ENCODE measurements at places on chromosomes 11 and 22. TPM values are rescaled to one million over a fixed set of nuclear protein-coding genes. Genes with fewer than 3 reads are reported as not detected.

Gene CARS1
- total RNA-seq = 47.6 TPM

Gene GLYAT
- not detected for total RNA-seq

DNA sequence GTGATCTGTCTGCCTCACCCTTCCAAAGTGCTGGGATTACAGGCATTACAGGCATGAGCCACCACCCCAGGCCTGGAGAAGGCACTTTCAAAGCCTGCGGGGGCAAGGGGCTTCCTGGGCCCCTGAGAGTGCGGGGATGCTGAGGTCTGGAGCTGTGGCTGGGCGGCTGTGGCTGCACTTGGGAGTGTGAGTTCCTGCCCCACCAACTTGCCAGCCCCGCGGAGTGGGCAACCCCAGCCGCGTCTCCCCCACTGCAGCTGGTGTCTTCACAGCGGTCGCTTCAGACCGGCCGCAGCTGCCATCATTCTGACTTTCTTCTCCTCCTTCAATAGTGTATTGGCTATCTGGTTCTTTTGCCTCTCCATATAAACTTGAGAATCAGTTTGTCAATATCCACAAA, 10.7 kb upstream of the MAP6 start:
- ATAC-seq = no peak

DNA sequence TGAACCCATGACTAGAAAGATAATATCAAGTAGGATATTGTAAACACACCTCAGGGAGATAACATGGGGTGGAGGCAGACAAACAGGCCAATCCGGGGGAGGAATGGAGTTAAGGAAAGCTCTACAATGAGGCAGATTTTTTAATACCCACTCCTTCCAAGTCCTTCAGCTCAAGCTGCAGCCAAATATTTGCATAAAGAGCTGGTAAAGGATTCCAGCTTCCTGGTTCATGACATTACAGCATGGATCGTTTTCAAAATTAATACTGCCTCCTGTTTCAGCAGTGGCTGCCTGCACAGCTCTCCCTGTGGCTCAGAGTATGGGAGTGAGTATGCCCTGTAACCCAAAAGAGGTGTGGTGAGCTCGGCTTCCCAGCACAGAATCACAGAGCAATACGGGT, 5.1 kb downstream of the POU2AF3 start:
- no peak for ATAC-seq

- ATAC-seq = no peak
Observed at GRCh38 chr11:4695442-4695841, 2.2 kb downstream of the OR51E2 start.

GRCh38 chr11:115741376-115742107, 237.3 kb upstream of the CADM1 start:
- ATAC-seq = peak; percentile 64

DNA sequence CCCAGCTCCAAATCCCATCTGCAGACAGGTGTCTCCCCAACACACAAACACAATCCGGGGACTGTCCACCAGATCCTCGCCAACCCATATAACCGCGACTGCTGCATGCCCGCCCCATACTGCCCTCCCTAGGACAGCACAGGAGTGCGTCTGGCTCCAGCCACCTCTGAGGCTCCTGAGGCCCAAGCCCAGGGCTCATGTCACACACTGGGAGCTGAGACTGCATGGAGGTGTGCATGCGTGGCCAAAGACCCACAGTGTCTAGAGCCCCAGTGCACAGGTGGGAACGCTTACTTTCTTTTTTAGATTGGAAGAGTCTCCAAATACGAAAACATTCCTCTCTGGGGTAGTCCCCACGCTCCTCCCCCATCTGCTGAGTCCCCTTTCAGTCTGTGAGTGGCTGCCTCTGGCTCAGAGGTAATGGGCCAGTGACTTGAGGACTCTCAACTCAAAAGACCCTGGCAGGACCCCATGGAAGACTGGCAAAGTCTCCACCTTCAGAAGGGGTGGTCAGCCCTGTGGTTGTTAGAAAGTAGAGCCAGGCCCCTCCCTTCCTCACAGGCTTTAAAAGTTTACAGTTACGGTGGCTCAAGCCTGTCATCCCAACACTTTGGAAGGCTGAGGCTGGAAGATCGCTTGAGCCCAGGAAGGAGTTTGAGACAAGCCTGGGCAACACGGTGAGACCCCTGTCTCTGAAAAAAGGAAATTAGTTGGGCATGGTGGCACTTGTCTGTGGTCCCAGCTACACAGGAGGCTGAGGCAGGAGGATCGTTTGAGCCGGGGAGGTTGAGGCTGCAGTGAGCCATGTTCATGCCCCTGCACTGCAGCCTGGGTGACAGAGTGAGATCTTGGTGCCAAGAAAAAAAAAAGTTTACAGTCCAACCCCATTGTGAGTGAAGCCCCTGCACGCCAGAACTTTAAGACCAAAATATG, 2.3 kb downstream of the CBX7 start:
- ATAC-seq = no peak

DNA sequence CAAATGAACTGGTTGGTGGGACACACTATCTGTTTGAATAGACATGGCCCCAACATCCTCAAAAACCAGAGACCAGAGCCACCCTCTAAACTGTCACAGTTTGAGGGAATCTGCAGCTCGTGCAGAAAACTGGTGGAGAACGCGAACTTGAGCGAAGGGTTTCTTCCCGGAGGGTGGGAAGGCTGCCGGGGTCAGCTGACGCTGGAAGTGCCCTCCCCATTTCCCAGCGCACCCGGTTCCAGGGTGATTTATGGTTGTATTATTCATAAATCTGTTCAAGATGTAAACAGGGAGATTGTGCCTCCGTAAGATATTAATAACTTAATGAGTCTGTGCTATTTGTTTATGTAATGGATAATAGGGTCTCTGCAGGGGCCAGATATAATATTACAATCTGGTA, 1396.7 kb downstream of the BRD1 start:
- no peak for ATAC-seq

GRCh38 chr22:23388517-23388890, 191.6 kb downstream of the IGLL1 start:
- no peak for ATAC-seq

DNA sequence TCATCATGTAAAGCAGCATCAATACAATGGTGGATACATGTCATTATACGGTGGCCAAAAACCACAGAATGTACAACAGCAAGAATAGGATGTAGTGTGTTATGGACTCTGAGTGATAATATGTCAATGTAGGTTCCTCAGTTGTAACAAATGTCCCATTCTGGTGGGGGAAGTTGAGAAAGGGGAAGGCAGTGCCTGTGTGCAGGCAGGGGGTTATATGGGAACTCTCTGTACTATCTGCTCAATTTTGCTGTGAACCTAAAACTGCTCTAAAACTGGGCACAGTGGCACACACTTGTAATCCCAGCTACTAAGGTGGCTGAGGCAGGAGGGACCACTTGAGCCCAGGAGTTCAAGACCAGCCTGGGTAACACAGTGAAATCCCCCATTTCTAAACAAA, 5.9 kb downstream of the CHKA start:
- ATAC-seq = no peak

DNA sequence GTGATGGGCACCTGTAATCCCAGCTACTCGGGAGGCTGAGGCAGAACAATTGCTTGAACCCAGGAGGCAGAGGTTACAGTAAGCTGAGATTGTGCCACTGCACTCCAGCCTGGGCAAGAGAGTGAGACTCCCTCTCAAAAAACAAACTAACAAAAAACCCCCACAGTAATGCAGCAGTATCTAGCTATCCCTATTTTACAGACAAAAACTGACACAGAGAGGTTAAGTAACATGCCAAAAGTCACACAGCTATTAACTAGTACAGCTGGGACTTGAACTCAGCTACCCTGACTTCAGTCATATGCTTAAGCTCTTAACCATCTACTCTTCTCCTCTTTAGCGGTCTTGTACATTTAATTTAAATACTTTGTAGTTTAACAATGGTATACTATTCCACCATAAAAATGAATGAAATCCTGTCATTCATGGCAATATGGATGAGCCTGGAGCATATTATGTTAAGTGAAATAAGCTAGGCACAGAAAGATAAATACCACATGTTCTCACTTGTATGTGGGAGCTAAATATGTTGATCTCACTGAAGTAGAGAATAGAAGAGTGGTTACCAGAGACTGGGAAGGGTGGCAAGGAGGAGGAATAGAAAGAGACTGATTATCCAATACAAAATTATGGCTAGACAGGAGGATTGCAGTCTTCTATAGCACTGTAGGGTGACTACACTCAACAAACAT, 82.8 kb downstream of the DENND5A start:
- ATAC-seq = no peak
